NCI-H510A treated with DMSO at 0.1 percent for 48 hours (cell line): ENCODE measurements at places on chromosomes 3 and 15.

DNA sequence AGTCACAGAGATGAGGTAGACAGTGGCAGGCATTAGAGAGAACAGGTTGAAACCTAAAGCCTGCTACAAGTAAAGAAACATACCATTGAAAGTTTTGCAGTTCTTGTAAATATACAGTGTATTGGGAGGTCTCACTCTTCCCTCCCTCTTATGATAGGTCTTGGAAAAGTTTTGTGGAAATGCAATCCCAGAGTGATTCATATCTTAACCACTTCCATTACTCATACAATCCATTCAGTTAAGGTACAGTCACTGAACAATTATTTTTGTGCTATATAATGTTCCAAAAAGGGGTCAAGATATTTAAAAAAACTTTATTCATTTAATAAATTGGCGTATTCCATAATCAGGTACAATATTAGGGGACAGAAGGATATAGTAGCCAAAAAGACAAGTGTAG lies 737.7 kb upstream of the ALCAM start:
- DNase-seq, result no peak

- no peak for DNase-seq
Observed at GRCh38 chr15:69677403-69677802, 224.8 kb downstream of the RPLP1 start.

- DNase-seq, result no peak
Observed at GRCh38 chr3:10386121-10386520, 65.2 kb upstream of the SEC13 start.

DNA sequence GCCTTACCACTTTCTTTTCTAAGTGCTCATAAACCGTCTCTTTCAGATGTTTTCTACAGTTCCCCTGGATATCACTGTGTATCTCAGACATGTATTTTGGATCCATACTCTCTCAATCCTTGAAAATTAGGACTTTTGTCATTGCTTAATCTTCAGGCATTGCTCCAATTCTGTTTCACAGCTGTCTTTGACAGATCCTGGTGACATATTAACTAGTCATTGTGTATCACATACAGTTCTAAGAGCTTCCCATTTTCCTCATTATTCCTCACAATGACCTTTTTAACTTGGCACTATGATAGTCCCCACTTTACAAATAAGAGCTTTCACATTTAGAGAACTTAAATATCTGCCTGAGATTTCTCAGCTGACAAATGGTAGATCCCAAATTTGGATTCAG lies 151.7 kb downstream of the CLSTN2 start:
- DNase-seq, result no peak

DNA sequence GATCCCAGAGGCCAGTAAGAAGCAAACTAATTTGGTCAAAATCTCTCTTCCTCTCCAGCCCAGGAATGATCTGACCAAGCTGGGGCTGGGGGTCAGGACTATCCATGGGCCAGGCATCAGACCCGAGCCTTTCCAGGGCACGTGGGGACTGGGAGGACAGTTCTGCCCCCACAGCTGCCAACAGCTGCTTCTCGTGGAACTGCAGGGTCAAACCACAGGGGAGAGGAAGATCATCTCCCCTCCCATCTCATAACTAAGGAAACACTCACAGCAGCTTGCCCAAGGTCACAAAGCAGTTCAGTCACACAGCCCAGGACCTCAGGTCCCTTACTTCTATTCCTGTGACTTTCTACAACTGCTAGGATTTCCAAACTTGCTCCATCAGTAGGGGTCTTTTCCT lies 47.1 kb downstream of the DAPK2 start:
- no peak for DNase-seq

GRCh38 chr3:139945942-139946341 lies 11.0 kb downstream of the CLSTN2 start:
- DNase-seq, result no peak

DNA sequence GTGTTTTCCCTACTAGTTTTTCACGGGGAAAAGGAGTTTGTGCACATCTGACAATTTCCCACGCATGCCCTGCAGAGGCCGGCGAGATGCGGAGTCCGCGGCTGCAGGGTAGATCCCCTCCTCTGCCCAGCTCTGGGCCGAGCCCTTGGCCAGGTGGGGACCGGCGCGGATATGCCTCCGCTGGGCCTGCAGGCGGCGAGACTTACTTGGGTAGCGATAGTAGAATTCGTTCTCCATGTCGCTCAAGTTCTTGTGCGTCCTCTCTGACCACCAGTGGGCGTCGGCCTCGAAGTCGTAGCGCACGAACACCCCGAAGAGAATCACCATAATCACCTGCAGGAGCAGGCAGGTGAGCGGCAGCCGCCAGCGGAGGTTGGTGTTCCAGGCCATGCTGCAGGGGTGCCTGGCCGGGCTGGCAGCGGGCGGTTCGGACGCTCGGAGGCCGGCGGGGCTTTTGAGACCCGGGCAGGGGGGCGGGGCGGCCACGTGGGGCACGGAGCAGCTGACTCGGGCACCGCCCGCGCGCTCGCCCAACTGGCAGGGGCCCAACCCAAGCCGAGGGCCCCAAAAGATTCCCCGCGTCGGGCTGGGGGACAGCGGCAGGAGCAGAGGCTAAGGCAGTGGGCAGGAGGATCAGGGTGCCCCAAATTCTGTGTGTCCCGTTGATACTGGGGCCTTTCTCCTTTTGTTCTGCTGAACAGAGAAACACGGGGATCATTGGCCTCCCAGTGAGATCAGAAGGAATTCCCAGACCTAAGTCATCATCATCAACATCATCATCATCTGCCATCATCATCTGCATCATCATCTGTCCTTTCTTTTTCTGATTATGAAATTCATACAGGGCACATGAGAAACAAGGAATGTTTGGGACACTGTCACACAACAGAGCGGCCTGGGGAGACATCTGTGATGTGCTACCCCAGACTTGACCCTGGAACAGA lies at the start of gene RHCG:
Gene RHCG (minus strand): TSS at position 429 of the 944 bp plus-strand sequence. CDS start 39 bp downstream, at position 390.
- DNase-seq, result peak; percentile 40

- DNase-seq, result no peak
Observed at GRCh38 chr15:82698711-82699345, 10.8 kb downstream of the AP3B2 start.

- no peak for DNase-seq
Observed at GRCh38 chr3:158700559-158700958, 28.1 kb upstream of the LXN start.

DNA sequence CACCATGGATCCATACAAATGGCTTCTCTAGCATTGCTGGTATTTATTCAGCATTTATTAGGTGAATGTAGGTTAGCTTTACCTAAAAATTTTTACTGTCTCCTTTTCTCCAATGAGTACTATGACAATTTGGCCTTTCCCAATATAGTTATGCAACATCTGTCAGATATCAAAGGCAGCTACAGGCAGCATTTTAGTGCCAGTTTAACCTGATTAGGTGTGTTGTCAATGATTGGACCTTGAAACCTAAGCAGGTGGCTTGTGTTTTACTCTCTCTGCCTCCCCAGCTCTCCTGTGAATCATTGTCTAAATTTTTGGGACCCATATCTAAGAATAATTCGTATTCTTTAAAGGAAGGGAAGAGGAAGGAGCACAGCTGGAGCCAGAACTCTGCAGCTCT lies 228.9 kb downstream of the KBTBD8 start:
- no peak for DNase-seq

DNA sequence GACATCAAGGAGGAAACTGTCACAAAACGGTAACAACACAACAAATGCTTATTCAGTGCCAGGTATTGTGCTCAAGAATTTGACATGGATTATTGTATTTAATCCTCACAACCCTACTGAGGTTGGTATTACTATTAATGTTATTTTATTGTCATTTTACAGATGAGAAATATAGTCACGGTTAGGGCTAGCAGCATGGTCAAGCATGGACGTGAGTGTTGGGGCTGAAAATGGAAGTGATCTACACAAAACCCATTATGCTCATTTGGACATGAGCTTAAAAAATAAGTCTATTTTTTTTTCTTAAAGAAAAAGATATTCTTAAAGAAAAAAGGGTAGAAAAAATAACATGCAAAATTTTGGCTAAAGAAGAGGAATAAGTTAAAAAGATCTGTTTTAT lies 141.3 kb upstream of the SOX2 start:
- DNase-seq, result no peak

GRCh38 chr3:58135712-58136543 lies 74.8 kb downstream of the DNASE1L3 start:
- no peak for DNase-seq

- DNase-seq, result no peak
Observed at GRCh38 chr3:72281551-72281950, 496.6 kb upstream of the PROK2 start.

GRCh38 chr3:20141316-20141715 lies 44.7 kb downstream of the SGO1 start:
- DNase-seq, result no peak

DNA sequence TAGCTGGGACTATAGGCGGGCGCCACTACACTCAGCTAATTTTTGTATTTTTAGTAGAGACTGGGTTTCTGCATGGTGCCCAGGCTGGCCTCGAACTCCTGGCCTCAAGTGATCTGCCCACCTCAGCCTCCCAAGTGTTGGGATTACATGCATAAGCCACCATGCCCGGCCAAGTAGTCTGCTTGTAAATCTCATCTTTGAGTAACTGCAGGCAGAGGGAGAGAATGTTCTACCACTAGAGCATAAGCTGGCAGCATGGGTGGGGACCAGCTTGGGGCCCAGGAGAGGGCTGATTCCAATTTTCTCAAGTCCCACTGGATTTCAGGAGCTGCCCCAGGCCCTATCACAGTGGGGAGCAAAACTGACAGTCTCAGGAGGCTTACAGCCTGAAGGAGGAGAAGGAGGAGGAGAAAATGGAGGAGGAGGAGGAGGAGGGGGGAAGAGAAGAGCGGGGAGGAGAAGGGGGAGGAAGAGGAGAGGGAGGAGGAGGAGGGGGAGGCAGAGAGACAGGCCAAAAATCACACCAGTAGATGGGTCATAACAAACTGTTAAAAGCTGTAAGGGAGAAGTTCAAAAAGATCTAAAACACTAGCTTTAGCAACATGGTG lies 229.1 kb upstream of the IGF1R start:
- no peak for DNase-seq

DNA sequence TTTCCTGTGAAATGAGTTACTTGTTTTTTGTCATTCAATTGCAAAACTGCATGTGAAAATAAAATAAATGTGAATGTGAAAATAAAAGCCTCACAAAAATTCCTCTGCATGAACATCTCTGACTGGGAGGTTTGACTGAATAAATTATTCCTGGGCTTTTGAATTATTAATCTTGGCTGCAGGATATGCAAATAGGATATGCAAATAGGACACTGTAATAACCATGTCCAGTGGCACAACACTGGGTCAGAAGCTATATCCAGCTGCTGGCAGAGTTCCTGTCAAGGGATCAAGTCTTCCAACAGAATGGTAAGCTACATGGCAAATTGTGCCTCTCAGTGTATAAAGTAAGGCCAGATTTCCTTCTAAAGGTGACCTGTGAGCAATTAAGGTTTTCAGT lies at the start of gene SUCNR1:
Gene SUCNR1 (plus strand): TSS at position 246 of the 400 bp plus-strand sequence. CDS start 6,250 bp downstream, outside the sequence.
- DNase-seq, result no peak

- no peak for DNase-seq
Observed at GRCh38 chr3:76827701-76828226, 212.1 kb upstream of the ROBO2 start.

GRCh38 chr15:72838311-72838731 lies 54.8 kb upstream of the ADPGK start:
- no peak for DNase-seq

GRCh38 chr15:63093486-63094205 lies 28.0 kb upstream of the LACTB start:
- peak; percentile 75 for DNase-seq

DNA sequence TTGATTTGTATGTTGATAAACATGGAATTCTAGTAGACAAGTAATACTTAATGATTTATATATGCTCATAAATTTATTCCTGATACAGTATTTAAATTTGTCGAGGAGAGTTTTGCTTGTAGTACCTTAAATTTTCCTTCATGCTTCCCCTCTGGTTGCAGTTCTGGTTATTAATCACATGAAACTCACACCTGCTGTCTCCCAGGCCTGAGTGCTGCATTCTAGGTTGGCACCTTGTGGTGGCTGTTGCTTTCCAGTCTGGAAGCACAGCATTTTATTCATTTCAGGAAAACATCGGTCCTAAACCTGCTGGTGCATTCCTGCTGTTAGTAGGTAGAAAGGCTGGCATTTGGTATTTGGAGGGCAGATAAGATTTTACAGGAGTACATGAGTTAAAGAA lies 44.9 kb downstream of the ATP1B3 start:
- no peak for DNase-seq

DNA sequence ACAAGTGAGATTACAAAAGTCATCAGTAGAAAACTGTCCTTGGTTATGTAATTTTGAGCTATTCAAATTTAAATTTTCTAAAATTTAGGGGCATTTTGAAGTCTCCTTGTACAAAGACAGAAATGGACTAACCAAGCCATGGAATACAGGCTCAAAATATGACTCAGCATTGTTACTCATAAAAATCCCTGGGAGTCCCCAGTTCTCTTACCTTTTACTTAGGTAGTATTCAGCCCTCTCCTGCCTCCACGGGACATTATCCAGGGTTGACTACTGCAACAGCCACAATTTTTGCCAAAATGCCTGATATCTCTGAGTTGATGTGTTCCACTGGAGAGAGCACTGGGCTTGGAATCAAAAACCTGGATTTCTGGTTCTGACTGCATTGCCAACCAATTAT lies 25.0 kb downstream of the CLDN18 start:
- DNase-seq, result no peak

DNA sequence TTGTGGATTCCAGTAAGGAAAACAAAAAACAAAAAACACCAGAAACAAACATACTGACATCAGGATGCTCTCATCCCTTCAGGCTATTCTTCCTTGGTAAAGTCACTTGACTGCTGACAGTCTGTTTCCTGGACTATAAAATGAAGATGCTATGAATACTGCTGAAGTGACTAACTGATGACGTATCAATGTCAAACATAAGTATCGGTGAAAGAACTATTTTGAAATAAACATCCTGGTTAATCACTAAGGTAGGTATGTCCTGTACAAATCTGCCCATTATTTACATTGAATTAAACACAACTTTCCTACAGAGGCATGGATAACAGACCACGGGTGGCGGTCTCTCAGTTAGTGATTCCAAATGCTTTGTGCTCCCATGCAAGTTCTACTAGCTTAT lies 45.9 kb downstream of the CHAC1 start:
- DNase-seq, result no peak

GRCh38 chr3:150227839-150228238 lies 180.3 kb upstream of the TSC22D2 start:
- DNase-seq, result peak; percentile 12

DNA sequence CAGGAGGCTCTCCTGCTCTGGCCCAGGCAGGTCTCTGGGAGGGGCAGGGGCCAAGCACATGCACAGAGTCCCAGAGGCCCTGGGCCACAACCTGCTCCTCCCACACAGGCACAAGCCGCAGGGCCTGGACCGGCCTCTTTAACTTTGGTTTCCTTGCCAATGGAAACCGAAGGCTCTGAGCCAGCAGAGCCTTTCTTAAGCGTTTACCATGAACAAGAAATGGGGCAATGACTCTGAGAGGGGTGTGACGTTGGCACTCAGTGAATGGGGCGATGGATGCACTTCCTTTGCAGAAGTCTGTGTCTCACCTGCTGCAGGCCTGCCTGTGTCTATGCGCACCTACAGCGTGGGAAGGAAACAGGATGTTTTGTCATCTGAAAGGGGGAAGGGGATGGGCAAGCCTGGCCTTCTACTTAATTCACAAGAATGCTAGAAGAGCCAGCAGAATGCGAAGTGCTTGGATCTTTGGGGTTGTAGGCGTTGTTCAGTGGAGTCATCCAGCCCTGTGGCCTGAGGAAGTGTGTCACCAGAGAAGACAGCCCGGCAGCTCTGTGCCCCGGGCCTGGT lies 41.8 kb downstream of the IFT122 start:
- no peak for DNase-seq
